Cortex of kidney (tissue), 1 donor: ENCODE measurements at places on chromosomes 7 and 10.

DNA sequence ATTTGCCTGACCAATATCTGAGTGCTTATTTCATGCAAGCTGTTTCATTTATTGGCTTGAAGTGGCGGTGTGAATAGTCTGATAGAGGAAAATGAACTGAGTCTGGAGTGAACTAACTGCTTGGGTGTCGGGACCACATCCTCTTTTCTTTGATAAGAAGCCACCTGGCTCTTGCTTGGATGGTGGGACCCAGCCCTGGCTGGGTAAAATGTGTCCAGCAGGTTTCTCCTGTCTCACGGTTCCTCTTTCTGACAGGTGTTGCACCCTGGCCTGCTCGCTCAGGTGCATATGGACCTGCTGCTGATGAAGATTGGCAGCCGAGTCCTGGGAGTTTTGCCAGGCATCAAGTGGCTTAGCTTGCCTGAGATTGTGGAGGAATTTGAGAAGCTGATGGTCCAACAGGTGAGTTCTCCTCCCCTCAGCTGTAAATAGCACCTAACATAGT is 1.6 kb downstream of the ADCK2 start:
- no peak for DNase-seq

DNA sequence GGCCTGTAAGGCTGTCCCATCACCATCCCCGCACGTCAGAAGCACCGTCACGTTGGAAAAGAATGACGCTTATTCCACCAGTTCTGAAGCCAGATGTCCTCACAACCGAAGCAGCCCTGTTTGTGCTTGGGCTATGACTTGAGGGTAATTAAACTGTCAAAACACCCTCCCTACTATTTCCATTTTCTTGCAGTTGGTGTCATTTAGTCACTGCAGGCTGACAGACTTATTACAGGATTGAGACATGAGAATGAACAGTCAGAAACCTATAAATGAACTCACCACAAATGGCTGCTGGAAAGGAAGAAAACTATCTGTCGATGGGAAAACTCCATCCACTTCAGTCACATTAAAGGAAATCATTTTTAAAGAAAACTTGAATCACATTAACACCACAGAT is 85.3 kb downstream of the VOPP1 start:
- no peak for DNase-seq

DNA sequence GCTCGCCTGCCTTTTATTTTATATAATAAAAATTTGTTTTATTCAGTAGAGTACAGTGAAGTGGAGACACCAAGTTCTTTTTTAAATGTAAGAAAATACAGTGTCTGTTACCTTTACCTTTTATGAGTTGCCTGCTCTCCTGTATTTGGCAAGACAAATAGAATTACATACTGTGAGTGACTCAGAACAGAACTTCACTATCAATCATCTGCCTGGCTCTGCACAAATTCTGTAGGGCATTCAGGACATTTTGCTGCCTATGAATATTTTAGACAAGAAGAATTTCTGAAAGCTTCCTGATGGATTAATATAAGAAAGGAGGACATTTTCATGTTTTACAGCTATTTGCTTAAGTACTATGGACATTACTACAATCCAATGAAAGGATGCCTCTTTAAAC is 135.4 kb upstream of the PHF14 start:
- no peak for DNase-seq

DNA sequence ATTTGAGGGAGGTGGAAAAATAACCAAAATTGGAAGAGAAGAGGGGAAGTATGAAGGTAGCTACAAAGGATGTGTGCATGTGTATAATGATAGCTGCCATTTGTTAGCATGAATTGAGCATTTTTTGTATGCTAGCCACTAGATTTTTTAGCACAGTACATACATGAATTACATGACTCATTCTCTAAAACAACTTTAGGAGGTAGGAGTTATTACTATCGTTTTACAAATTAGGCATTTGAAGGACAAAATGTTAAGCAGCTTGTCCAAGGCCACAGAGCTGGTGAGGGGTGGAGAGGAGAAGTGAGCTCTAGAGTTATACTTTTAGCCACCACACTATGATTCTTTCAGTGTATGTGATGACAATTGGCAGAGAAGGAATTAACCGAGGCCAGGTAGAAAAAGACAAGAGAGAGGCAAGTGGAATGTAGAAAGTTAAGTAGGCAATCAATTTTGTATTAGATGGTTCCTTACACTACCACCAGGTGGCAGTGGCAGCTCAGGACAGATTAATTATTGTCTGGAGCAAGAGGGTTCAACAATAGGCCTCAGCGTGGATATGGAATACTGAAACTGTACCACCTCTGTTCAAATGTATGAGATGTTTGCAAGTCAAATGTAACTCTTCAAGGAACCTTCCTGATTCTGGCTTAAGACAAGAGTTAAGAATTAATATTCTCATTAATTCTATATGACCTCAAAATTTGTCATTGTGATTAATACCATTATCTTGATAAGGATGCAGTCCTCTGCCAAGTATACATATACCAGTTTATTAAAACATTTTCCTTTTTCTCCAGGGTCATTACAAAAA is 128.0 kb downstream of the MBL2 start:
- DNase-seq: no peak

GRCh38 chr10:60974463-60975149 is 30.6 kb upstream of the RHOBTB1 start:
- DNase-seq: no peak
